ENCODE measurements at places on chromosomes 3 and 15. TPM values are rescaled to one million over a fixed set of nuclear protein-coding genes. Genes with fewer than 3 reads are reported as not detected.

The C3orf85 gene
- total RNA-seq = not detected

The MYO5C gene
- 10.1 TPM for total RNA-seq

The SIDT1 gene
- total RNA-seq = 3.8 TPM

- DNase-seq = no peak
Measured at GRCh38 chr15:73341886-73342600, 26.7 kb downstream of the HCN4 start.

- DNase-seq = no peak
Measured at GRCh38 chr3:157159037-157159761, 748 bp downstream of the CCNL1 start.

GRCh38 chr3:131812433-131812832 is 222.4 kb downstream of the CPNE4 start:
- DNase-seq = no peak

GRCh38 chr3:59803268-59803667 is 753.4 kb upstream of the CFAP20DC start:
- no peak for DNase-seq

DNA sequence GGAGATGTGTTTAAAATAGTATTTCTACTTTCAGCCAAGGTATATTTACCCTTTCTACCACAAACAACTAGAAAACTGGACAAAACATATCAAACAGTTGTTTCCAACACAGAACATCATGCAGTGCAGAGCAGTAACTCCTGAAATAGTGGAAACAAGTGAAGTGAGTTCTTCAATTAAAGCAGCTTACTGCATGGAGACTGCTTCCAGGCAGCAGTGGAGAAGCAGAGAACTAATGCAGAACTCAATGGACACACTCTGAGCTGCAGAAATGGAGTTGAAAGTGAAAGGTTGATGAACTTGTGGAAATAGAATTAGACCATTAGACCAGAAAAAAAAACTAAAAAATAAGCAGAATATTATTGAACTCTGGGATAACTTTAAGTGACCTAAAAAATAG is 478.9 kb downstream of the CNTN6 start:
- DNase-seq = no peak

GRCh38 chr3:123961508-123961856 is 453 bp upstream of the CCDC14 start:
- no peak for DNase-seq

DNA sequence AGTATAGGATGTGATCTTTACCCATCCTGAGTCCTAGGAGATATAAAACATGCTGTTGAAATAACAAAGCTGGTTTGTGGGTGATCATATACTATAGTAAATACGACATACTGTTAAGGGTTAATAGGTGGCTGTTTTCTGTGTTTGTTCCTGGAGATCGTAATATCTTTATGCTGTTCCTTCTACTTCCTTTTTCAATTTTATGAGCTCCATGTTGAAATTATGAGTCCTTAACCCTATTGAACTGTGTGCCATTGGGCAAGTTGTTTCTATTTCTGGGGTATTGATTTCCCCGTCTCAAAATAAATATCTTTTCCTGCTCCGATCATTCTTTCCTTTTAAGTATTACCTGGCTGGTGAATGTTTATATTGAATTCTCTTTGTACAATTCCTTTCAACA is 115.1 kb downstream of the LPP start:
- DNase-seq = no peak

GRCh38 chr3:195143221-195143620 is 127.7 kb downstream of the XXYLT1 start:
- DNase-seq = no peak

Measured in esophagus muscularis mucosa (tissue), 4 donors.